CD4-positive, alpha-beta memory T cell (primary cell): ENCODE measurements at places on chromosomes 12 and 14.

DNA sequence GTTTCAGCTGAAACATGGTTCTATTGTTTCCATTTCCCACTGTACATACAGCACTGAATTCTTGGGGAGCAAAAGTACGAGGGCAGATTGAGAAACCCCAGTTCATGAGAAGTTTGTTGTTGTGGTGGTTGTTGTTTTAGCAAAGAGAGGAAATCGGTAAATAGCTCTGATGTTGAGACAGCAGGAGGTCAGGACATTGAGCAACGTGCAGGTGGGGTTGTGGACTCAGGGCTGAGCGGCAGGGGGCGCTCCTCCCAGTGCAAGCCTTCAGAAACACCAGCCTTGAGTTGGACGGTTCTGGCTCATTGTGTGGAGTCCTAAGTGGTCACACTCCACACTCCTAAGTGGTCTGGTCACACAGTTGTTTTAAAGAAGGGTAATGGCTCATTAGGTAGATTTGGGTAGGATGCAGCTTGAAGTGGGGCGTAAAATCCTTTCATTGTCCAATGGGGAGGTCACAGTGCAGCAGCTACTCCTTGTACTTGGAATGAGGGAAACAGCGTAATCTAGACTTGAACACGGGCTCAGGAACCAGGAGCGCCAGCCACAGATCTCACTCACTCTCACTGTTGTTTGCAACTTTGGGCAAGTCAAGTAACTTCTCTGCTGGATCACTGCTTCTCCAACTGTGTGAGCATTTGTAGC is 14.5 kb upstream of the PWP1 start:
- peak; percentile 8 for DNase-seq

DNA sequence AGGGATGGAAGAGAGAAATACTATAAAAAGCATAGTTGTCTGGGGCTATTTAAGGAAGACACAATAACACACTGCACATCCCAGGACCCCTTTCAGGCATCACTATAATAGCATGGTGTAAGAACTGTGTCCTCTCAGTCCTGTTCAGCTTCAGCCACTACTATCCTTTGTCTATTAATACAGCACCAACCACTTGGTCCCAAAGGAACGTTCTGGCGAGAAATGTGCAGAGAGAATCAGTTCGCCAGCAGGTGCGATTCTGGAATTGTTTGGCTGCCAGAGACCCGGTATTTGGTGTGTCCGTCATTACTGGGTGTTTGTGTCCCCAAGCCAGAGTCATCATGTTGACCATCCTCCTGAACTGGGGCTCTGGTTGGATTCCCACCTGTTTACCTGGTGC is 52.7 kb downstream of the BICD1 start:
- DNase-seq, result no peak

- no peak for DNase-seq
These were observed 83.5 kb downstream of the NTF3 start for GRCh38 chr12:5515458-5515857.

DNA sequence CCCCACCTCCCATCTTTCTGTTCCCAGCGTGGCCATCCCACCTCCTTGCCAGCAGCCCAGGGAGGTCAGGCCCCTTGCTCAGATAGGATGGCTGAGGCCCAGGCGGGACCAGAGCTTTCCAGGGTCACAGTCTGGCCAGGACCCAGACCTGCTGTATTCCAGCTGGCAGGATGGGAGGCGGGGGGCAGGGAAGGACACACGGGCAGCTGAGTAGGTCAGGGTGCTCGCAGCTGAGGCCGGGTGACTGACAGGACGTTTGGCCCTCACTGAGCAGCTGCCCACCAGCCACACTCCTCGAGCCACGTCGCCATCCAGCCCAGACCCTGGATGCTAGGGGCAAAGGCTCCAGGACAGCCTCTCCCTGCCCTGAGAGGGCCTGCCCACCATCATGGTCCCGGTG is 4.0 kb downstream of the NUDT14 start:
- DNase-seq, result no peak

DNA sequence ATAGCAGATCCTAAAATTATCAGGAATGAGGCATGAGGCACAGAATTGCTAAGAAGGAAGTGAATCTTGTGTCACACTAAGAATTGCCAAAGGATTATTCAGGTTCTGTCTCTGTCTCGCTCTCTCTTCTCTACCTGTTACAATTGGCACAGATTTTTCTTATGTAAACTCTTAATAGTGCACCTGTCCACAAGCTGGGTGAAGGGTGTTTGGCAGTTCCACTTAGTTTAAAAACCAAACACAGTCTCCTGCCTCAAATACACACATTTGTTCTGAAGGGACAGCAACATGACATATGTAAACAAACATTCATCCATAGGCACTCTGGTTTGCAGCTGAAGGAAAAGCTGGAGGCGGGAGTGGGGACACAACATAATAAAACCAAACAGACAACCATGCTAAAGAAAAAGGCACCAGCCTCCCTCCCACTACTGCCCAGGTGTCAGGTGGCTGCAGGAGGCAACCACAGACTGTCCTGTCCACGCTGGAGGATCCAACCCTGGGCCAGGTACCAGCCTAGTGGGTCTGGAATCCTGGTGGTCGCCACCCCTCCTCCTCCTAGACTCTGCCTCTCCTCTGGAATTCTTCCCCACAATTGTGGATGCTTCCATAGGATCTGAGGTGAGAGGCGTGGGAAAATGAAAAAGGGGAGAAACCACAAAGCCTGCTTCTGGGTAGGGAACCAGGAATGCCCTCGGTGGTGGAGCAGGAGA is 81.2 kb downstream of the TMEM260 start:
- no peak for DNase-seq

DNA sequence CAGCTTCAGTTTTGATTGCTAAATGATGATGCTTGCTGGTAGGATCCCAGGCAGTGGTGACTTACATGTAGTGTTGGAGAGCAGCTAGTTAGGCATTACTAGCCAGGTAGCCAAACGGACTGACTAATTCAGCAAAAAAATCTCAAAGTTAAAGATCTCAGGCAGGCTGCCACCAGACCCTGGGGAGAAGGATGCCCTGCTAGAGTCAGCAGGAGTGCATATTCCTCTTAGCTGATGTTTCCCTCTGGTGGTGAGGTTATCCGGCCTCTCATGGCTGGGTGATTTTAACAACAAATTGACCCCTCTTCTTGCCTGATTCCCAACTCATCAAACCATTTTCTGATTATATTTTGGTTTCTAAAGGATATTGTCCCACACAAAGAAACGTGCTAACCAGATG is 2.8 kb downstream of the EFS start:
- no peak for DNase-seq

DNA sequence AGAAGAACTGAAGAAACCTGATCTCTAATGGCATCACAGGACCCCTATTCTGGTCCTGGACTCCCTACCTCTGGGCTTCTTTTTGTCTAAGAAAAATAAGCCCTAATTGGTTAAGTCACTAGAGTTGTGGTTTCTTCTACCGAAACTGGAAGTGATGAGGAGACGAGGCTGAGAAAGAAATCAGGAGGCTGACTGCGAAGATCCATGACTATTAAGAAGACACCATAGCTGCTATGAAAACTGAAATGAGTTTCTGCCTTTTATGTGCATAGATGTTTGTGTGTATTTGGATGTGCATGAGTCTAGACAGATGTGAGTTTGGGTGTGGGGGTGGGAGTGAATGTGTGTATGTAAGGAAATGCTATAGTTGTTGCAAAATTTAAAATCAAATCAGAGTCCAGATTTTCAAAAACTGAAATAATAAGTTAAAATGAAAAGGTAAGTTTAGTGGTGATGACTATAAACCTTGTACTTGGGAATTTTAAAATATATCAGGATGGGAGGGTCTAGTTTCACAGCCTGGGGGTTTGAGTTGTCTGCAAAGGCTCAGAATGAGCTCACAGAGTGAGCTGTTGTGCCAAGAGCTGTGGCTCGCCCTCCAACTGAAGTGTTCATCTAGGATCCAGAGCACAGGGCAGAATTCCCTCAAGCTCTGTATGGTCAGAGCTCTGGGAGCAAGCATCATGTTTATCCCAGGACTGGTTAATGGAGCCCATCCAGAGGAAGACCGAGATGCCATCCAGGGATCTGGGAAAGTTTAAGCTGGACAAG is 94.9 kb downstream of the VCPKMT start:
- DNase-seq, result no peak

- DNase-seq, result no peak
These were observed 126.0 kb upstream of the ATF7IP start for GRCh38 chr12:14239350-14239934.
